GM04503 (cell line): ENCODE measurements at places on chromosomes 5 and 9.

DNA sequence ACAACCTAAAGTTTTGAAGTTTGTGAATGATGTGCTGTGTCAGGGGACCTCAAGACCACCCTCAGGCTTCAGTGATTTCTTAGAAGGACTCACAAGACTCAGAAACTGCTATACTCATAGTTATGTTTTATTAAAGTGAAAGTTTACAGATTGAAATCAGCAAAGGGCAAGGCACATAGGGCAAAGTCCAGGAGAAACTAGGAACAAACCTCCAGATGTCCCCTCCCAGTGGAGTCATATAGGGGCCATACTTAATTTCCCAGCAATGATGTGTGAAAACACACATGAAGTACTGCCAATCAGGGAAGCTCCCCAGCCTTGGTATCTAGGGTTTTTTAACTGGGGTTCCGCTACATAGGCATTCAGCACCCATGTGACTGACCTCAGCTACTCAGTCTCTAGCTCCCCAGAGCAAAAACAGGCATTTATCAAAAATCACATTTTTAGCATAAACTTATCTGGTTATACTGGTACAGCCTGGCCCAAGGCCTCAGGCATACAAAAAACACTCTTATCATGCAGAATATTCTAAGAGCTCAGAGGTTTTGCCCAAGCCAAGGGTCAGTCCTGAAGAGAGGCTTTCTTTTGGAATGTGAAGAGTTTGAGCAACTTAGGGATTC lies 74.7 kb upstream of the ANKRD55 start:
- DNase-seq = no peak

DNA sequence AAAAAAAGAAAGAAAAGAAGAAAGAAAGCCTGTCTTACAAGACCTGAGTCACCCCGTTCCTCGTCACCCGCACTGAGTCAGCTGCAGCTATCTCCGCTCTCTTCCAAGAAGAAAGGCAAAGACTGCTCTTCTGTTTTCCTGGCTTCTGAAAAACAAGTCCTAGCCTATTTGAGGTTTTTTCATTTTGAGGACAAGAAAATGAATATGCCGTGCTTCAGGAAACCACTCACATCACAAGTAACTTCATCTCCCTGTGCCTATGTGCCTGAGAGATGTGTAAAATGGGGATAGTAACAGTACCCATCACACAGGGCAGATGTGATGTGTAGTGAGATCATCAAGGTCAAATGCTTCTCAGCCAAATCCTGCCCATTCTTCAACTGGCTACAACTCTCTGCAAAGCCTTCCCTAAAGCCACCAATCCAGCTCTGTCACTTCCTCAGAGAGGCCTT lies 78.4 kb downstream of the GLDC start:
- DNase-seq = peak; percentile 65

GRCh38 chr5:143648696-143649095 lies 163.3 kb upstream of the HMHB1 start:
- no peak for DNase-seq

GRCh38 chr9:127087411-127087810 lies 35.0 kb downstream of the ANGPTL2 start:
- no peak for DNase-seq

GRCh38 chr5:15587916-15588315 lies 87.9 kb downstream of the FBXL7 start:
- peak; percentile 85 for DNase-seq

DNA sequence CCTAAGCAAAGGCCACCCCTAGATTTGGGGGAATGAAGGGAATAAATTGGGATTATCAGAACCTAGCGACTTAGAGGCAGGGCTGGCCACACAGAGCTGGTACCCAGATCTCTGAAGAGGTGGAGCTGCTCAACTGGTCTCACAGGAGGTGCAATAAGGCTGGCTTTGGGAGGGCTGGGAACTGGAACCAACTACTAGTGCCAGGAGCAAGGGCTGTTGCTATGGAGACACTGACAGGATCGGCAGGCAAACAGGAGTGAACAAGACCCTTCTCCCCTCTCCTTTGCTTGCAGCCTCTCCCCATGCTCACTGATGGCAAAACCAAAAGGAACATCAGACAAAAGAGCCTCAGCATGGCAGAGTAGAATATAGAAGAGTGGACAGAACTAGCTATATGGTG lies 17.0 kb upstream of the WHRN start:
- no peak for DNase-seq

GRCh38 chr9:36136272-36136893 lies at the start of gene GLIPR2:
Gene GLIPR2 (plus strand): TSS chr9:36136733. CDS start chr9:36136779, 46 bp downstream.
- no peak for DNase-seq

DNA sequence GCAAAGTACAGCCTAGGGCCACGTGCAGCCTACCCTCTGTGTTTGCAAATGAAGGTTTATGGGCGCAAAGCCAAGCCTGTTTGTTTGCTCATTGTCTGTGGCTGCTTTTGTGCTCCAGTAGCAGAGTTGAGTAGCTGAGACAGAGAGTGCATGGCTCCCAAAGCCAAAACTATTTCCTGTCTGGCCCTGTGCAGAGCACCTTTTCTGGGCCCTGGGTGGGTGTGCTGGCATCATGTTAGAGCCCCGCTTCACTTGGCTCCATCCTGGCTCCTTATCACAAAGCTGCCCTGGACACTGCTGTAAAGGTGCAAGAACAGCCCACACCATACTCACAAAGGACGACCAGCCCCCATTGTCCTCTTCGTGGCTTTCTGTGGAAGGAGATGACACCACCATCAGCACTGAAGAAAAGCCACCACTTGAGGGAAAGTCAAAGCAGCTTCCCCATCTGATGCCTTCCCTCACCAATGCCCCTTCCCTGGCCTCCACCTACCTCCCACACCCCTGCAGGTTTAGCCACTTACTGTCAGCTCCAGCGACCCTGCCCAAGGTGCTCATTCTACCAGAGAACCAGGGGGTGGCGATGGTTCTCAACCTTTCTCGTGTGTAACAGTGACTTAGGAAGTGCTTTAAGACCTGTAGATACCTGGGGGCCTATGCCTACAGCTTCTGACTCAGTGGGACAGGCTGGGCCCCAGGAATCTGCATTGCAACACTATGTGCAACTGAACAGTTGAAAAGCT lies 23.4 kb downstream of the LCP2 start:
- DNase-seq = no peak

DNA sequence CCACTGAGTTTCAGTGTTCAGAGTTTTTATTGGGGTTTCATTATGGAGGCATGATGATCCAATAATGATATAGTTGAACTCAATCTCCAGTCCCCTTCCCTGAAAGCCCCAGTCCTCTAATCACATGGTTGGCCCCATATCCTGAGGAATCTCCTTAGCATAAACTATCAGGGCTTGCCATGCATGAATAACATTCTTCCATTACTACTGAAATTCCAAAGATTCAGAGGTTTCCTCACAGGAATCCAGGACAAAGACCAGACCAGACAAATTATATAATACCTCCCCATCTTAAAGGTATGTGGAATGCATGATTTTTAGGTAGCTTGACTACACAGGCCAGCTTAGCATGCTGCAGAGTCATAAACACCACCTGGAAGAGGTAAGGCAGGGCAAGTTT lies 15.5 kb upstream of the LRRTM2 start:
- no peak for DNase-seq

- DNase-seq = no peak
Observed at GRCh38 chr5:172469697-172470096, 15.4 kb upstream of the SH3PXD2B start.

- DNase-seq = no peak
Observed at GRCh38 chr9:107587191-107587963, 97.8 kb upstream of the KLF4 start.

DNA sequence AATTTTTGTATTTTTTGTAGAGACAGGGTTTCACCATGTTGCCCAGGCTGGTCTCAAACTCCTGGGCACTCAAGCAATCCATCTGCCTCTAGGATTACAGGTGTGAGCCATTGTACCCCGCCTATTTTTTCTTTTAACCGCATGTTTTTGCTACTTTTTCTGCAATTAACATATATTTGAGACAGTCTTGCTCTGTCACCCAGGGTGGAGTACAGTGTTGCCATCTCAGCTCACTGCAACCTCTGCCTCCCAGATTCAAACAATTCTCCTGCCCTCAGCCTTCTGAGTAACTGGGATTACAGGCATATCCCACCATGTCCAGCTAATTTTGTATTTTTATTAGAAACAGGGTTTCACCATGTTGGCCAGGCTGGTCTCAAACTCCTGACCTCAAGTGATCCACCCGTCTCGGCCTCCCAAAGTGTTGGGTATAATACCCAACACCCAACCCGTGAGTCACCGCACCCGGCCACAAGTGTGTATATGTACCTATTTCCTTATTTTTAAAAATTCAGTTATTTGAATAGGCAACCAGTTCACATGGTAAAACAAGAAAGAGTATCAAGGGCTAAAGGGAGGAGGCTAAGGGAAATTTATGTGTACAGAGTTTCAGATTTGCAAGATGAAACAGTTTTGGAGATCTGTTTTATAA lies 13.3 kb downstream of the PHAX start:
- no peak for DNase-seq

- no peak for DNase-seq
Observed at GRCh38 chr5:82376307-82376706, 98.2 kb upstream of the RPS23 start.

DNA sequence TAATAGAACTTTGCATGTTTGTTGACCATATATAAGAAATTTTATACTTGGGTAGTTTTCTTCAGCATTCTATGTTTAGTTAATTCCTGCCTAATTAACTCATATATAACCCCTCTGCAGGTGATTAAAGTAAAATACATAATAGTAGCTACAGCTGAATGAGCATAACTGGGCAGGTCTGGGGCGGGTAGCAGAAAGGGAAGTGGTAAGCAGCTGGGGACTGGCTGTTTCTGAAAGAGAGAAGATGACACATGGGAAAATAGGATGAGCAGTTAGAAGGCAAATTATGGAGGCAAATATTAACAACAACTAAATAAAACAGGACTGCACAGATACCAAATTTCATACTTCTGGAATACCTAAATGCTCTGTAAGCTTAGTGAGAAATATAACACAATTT lies 128.1 kb downstream of the CPLANE1 start:
- DNase-seq = no peak

- DNase-seq = no peak
Observed at GRCh38 chr5:161077936-161078545, 226.0 kb upstream of the ATP10B start.

DNA sequence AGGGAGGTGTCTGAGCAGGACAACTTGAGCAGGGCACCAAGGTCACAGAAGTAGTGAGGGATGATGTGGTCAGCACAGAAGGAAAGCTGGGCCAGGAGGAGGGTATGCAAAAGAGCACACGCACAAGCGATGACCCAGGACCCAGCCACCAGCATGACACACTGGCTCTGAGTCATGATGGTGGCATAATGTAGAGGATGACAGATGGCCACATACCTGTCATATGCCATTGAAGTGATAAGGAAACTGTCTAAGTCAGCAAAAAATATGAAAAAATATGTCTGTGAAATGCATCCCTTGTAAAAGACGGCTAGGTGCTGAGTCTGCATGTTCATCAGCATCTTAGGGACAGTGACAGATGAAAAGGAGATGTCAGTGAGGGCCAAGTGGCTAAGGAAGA lies 380 bp downstream of the OR1J1 start:
- DNase-seq = no peak

DNA sequence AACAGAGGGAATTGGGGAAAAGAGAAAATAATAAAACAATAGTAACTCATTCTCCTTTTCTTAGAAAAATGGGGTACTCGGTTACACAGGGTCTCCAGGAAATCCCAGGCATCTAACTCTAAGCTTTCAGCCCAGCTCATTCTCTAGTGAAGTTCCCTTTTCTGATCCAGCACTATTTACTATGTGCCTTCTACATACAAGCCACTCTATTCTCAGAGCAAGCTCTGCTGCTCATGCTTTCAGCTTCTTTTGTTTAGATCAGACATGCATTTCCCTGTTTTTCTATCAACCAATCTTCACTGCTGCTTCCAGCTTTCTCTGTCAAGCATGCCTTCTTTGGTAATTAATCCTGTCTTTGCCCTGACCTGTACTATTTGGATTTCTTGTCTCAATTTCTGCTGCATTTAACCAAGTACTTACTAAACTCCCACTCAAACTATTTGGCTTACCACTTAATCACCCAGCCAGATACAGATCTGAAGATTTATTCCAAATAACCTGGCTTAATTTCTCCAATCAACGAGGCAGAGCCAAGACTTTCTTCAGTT lies 25.3 kb downstream of the OSMR start:
- DNase-seq = no peak

GRCh38 chr9:14838701-14839100 lies 71.5 kb downstream of the FREM1 start:
- no peak for DNase-seq

DNA sequence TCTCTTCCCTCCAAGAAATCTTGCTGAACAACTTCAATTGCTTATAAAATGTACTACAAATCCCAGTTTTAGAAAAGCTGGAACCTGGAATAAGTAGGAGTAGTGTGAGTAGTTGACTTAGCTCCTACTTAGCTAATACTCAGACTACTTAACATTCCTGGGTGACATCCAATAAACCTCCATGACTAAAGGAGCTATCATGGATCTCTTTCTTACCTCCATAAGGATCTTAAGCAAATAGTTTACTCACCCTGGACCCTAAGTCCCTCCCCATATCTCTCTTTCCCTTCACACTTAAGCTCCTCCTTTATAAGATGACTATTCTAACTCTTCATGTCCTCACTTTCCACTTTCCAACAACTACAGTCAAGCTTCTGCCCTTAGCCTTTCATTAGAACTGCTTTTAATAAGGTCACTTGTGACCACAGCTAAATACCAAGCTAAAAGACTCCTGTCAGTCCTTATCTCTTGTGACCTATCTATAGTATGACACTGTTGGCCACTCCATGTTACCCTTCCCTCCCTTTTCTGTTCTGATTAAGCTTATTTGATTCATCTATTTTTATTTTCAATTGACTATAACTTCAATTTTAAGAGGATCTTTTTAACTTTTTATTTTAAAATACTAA lies 194.9 kb downstream of the RFX3 start:
- DNase-seq = no peak

DNA sequence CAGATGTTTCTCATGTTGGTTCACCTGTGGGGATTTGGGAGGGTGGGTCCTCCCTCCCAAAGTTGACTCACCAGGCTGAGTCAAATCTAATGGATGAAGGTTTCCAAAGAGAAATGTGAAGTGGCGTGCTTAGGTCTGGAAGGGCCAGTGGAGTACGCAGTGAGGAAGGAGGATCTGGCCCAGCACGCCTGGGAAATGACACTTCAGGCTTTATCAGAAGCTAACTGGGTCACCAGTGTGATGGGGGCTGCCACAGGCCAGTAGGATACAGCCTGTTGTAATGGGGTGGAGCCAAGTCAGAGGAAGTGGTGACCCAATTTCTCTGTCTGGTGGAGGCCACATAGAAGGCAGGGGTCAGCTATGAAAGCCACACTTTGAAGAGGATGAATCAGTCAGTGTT lies 18.0 kb downstream of the POLR1E start:
- DNase-seq = no peak

DNA sequence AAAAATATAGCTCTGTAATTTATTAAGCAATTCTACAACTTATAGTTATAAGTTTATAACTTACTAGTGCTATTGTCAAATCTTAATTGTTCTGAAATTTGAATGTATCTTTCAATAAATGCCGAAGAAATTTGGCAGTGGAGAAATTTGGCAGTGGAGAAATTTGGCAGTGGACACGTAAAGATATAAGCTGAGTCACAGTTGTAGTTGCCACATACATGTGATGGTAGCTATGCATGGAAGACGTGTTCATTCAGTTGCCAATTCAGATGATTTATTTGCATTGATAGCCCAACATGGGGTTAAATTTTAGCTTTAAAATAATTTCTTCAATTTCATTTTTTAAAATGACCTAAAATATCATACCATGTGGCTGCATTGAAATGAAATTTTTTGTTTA lies 127.8 kb upstream of the NR4A3 start:
- DNase-seq = no peak

GRCh38 chr9:115241641-115242040 lies 123.7 kb upstream of the TNC start:
- no peak for DNase-seq

- DNase-seq = no peak
Observed at GRCh38 chr9:93198117-93198837, 14.3 kb downstream of the WNK2 start.
